SHP77 treated with DMSO at 0.1 percent for 48 hours (cell line): ENCODE measurements at places on chromosomes 2 and 18.
A peak's percentile ranks its signal among the peaks of the same experiment; 100 is the strongest.

GRCh38 chr2:197793456-197793855, 8.3 kb upstream of the BOLL start:
- DNase-seq, result no peak

- DNase-seq, result no peak
Measured at GRCh38 chr2:237351046-237351445, 62.9 kb downstream of the COL6A3 start.

DNA sequence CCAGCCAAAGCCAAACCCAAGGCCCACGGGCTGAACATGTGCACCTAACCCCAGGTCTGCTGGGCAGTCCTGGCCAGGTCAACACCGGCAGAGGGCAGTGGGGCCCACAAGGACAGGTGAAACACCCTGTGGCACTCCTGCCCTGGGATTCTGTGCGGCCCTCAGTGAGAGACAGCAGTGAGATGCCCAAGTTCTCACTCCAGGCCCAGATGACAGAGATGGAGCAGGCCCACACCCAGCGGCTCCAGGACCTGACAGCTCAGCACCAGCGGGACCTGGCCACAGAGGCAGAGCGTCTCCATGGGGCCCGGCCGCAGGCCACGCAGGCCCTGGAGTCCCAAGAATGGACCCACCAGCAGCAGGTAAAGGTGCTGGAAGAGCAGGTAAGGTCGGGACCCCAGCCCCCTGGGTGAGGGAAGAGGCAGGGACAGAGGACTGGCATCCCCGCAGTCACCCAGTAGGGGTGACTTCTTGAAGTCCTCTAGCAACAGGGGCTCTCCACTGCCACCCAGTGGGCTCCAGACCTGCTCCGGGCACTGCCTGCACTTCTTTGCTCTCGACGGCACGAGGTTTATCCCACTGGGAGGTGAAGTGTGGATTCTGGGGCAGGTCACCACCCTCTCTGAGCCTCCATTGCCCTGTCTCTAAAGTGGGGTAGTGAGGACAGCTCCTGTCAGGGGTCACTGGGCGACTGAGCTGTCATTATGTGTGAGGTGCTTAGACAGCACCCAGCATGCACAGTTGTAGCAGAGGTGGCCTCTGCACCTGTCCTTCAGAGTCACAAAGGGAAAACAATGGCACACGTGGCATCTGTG, 8.8 kb upstream of the SNED1 start:
- DNase-seq, result peak; percentile 64

GRCh38 chr2:45925636-45926366, 274.3 kb downstream of the PRKCE start:
- no peak for DNase-seq

- DNase-seq, result no peak
Measured at GRCh38 chr2:6667326-6667725, 198.4 kb downstream of the CMPK2 start.

DNA sequence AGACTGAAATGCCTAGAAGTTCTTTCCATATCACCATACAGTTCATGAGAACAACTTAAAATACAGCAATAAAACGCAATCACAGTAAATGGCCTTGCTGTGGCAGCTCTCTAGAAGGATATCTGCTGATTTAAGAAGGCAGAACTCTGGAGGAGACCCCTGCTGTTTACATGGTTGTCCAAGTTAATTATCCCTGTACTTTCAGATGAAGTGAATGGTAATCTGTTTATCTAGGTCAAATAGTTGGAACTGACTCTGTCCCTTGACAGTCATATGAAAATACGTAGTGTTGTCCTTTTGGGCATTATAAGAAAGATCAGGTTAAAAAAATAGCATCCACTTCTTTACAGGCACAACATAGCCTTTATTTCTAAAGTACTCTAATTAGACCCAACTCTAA, 115.6 kb downstream of the COLEC12 start:
- no peak for DNase-seq

- DNase-seq, result no peak
Measured at GRCh38 chr2:44533508-44533907, 171.8 kb downstream of the CAMKMT start.

DNA sequence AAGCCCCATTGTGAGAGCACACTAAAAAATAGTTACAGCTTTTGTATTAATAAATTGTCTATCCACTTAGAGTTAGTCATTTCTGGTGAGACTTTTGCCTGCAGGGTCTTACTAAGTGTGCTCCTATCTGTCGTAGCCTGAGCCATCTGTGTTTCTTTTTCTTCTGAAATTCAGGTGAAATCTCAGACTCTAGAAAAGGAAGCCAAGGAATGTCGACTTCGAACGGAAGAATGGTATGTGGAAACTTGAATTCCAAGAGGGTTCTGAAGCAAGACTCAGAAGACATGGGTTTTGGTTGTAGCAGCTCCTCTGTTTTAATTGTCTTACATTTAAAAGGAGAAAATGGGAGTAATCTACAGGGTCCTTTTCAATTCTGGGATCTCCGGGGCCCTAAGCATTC, 70.0 kb upstream of the STON1 start:
- no peak for DNase-seq

- no peak for DNase-seq
Measured at GRCh38 chr2:36801088-36801487, 104.6 kb downstream of the VIT start.

DNA sequence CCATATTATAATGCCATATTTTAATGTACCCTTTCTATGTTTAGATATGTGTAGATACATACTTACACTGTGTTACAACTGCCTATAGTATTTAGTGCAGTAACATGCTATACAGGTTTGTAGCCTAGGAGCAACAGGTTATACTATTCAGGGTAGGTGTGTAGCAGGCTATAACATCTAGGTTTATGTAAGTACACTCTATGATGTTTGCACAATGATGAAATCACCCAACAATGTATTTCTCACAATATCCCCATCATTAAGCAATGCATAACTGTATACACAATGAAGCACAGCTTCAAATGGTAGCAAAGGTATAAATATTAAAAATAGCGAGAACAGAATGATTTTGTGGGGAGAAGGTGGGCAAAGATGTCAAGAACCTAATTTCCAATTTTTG, 117.8 kb downstream of the DYM start:
- DNase-seq, result no peak

GRCh38 chr2:99106913-99107312, 34.6 kb upstream of the C2orf15 start:
- no peak for DNase-seq
